ENCODE measurements at places on chromosomes 7 and 10.

DNA sequence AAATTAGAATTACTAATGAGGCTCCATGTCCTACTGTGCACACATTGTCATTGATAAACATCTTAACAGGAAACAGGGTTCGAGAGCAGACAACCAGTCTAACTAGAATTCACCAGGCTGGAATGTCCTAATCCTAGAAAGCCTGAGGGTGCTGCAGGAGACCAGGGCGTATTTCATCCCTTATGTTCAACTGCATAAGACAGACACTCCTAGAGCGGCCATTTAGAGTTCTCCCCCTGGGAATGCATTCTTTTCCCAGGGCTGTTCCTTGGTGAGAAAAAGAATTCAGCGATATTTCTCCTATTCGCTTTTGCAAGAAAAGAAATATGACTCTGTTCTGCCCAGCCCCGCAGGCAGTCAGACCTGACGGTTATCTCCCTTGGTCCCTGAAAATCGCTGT lies 486.0 kb downstream of the REEP3 start:
- DNase-seq, result no peak

- no peak for DNase-seq
Measured at GRCh38 chr7:128933180-128933891, 4.4 kb upstream of the IRF5 start.

- DNase-seq, result no peak
Measured at GRCh38 chr7:14085901-14086300, 96.4 kb upstream of the ETV1 start.

DNA sequence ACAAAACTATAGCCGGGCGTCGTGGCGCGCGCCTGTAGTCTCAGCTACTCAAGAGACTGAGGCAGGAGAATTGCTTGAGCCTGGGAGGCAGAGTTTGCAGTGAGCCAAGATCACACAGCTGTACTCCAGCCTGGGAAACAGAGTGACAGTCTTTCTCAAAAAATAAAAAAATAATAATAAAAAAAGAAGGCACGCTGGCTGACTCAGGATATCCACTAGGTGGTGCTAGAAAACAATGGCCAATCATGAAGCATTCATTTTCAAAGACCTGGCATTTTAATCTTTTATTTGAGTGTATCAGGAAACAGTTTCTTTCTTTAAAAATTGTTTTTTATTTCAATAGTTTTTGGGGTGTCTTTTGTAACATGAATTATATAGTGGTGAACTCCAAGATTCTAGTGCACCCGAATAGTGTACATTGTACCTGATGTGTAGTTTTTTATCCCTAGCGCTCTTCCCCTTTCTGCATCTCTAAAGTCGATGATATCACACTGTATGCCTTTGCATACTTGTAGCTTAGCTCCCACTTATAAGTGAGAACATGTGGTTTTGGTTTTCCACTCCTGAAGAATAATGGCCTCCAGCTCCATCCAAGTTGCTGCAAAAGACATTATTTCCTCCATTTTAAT lies 88.6 kb downstream of the LYZL1 start:
- no peak for DNase-seq

DNA sequence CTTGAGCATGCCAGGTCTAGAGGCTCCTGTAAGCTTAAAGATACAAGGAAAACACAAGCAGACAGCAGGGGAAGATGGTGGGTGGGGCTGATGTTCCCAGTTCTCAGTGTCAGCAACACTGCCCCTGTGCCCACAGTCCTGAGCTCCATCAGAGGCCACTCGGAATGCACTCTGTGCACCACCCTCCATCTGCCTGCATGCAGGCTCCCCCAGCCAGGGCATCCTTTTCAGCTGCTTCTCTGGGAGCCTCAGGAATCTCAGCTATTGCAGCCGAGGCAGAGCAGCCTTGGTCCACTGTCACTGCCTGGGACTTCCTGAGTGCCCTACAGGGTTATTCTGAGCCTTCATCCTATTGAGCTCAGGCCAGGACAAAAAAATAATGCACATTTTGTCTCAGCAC lies 22.2 kb downstream of the LBX1 start:
- no peak for DNase-seq

DNA sequence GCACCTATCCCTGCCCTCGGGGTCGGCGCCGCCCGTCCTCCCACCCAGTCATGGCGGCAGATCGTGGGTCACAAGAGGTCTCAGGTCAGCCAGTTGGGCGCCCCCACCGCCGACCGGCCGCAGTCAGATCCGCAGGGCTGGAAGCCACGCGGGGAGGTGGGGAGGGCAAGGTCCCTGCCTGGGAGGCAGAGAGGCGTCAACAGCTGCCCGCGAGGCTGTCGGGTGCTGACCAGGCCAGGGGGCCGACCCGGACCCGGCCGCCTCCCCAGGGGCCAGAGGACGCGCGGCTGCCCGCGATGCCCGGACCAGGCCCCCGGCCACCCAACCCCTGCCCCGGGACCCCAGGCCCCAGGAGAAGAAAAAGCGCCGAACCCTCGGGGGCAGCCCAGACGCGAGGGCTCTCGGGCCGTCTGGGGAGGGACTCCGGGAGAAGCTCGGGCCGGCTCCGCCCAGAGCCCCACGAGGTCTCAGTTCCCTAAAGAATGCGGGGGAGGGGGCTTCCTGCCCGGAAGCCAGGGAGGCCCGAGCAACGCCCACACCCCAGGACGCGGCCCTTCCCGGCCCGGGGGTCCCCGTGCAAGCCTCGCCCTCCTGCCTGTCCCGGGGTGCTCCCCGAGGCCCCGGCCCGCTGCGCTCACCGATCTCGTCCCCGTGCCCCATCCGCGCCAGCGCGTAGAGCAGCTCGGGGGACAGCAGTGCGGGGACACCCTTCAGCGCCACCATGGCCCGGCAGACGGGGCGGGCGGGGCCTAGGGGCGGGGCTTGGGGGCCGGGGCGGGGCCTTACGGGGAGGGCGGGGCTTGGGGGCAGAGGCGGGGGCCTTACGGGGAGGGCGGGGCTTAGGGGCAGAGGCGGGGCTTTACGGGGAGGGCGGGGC lies at the start of gene FUOM:
TSS of gene FUOM (minus strand) at position 735 of the 877 bp plus-strand sequence. CDS start at position 723, 12 bp downstream.
- DNase-seq, result peak; percentile 75

GRCh38 chr7:134359787-134360432 lies 43.2 kb upstream of the SLC35B4 start:
- DNase-seq, result no peak

- DNase-seq, result no peak
Measured at GRCh38 chr10:132811891-132812481, 26.0 kb upstream of the NKX6-2 start.

DNA sequence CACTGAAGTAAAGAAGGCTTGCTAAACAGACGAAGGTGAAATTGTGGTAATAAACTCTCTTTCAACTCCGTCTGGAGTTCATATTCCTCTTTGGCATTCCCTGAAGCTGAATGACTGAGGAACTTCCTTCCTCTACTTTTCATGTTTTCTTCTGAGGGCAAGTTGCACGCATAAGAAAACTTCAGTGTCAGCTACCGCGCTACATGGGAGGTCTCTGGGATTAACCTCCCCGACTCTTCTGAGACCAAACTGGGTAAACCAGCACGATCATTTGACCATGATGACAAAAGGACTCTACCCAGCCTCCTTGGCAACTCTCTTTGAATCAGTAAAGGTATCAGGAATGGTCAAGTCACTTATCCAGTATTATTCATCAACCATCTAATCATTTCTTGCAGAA lies 44.7 kb downstream of the RHOBTB1 start:
- DNase-seq, result no peak

- no peak for DNase-seq
Measured at GRCh38 chr10:61896854-61897661, 4.4 kb upstream of the ARID5B start.

GRCh38 chr7:70700055-70700940 lies 431.6 kb upstream of the GALNT17 start:
- DNase-seq, result no peak

DNA sequence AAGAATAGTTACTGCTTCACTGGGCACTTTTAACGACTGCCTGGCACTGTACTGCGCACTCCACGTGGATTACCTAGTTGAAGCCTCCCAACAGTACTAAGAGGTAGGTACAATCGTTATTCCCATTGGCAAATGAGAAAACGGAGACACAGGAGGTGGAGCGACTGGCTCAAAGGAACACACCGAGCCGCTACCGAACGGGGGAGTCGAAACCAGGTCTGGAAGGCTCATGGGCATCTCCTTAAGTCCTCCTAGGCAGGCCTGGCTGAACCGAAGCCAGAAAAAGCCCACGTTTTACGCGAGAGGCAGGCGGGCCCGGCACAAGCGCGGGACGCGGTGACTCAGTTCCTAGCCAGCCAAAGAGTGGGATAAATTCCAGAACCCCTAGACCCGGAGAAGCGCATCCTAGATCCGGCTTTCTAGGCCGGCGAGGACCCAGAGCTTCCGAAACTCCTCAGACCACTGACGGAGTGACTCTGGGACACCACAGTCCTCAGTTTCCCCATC lies 472 bp downstream of the PDAP1 start:
- no peak for DNase-seq

DNA sequence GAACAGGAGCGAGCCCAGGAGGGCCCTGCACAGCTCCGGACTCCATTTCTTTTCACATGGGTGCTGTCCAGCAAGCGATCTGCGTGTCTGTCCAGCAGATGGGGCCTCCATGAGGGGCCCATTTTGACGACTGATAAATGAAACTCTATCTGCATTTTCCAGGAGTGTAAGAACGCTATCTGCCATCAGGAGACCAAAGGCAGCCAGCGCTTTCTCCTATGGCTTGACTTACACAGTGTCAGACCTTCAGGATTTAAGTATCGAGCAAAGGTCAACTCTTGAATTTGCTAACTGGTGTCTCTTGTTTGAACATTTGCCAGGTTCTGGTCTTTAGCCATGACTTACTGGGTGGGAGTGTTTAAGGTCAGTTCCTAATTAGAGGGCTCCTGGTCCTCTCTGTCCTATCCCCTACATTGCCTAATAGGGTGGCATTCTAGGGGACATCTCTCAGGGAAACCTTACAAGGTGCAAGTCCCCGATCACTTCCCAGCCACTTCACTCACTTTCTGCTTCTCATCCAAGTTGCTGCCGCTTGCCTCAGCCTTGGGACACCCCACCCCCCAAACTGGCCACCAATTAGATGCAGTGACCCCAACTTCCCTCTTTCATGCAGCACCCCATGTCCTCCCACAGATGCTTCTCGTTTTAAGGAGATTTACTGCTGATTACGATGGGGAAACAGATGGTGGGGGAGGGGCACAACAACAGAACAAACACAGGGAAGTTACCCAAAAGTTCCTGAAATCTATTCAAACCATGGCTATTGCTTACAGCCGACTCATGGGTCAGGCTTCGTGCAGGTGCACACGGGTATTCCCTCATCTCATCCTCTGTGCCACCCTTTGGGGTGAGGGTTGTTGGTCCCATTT lies 20.0 kb downstream of the VSIR start:
- DNase-seq, result no peak

DNA sequence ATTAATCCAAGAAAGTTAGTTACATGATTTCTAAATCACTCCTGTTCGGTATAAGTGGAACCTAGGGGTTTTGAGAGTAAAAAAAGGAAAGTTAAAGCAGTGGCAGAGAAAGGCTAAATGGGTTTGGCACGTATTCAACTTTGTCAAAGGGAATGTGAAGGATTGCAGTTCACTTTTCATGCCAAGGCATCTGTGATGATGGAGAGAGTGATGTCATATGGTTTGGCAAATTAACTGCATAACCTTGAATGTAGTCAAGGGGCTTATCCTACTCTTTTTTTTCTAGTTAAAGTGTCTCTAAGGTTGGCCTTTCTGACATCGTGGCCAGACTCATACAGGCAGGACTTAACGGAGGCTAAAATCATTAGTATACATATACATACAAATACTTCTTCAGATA lies 277.8 kb downstream of the EXOC4 start:
- no peak for DNase-seq

DNA sequence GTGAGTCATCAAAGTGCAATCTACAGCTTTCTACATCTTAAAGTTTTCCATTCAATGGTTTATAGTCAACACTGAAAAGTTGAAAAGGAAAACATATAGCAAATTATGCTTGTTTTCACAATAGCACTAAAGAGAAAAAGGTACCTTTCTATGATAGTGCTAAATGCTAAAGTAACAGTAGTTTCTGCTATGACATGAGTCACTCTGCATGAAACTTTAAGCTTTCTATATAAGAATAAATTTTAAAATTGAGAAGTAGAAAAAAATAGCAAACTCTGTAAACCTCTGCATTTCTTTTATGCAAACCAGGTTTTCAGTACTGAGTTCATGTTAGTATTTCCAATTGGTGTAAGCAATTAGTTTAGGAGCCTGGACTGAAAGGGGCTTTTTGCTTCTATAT lies 31.2 kb upstream of the TMEM168 start:
- DNase-seq, result no peak

DNA sequence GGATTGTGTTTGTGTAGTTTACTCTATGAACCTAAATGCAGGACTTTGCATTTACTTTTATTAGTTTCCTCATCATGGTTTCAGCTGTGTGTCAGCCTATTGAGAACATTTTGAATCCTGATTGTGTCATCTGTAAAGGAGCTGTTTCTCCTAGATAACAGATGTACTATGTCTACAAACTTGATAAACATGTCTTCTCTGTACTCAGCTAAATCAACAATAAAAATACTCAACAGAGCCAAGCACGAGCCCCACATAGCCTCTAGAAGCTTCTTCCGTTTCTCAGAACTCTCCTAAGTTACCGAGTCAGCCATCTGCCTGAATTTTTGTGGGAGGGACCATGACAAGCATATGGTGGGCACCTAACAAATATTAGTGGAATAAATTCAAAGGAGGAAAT lies 234.7 kb downstream of the SKAP2 start:
- no peak for DNase-seq

DNA sequence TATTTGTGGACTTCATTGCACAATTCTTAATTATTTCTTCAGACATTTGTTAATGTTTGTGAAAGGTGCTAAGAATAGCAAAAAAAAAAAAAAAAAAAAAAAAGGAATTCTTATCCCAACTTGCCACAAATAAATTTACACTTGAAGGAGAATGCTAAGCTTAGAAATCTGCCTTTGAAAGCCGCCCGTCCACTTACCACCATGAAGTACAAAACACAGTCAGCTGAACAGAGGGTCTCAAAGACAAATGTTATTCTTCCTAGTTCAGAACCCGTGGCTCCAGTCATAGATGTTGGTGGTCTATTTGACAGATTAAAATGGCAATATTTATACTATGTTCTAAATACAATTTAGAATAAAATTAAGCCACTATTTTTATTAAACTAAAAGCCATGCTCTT lies 141.2 kb downstream of the ELAPOR2 start:
- no peak for DNase-seq

GRCh38 chr10:1199897-1200721 lies 143.9 kb downstream of the WDR37 start:
- no peak for DNase-seq

DNA sequence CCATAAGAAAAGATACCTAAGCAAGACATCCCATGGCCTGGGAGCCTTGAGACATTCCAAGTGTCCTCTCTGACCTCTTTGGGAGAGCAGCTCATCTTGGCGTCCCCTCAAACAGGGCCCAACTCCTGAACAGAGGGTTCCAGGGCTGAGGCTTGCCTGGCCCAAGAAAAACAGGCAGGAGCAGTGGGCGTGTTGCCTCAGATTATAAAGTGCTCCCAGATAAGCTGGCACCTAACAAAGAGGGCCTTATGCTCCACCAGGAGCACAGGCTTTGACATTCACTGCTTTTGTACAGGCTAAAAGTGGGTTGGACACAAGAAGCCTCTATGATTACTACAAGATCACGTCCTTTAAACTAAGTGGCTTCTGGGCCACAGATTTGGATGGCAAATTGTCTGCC lies 193.1 kb downstream of the FGFR2 start:
- no peak for DNase-seq

All from activated CD8-positive, alpha-beta memory T cell treated with anti-CD3 and anti-CD28 coated beads for 48 hours (primary cell).